ENCODE measurements at places on chromosomes 7 and 10.

- DNase-seq: no peak
Measured at GRCh38 chr10:788796-789748, 99.6 kb upstream of the DIP2C start.

- DNase-seq: no peak
Measured at GRCh38 chr7:3037259-3037658, 6.4 kb downstream of the CARD11 start.

DNA sequence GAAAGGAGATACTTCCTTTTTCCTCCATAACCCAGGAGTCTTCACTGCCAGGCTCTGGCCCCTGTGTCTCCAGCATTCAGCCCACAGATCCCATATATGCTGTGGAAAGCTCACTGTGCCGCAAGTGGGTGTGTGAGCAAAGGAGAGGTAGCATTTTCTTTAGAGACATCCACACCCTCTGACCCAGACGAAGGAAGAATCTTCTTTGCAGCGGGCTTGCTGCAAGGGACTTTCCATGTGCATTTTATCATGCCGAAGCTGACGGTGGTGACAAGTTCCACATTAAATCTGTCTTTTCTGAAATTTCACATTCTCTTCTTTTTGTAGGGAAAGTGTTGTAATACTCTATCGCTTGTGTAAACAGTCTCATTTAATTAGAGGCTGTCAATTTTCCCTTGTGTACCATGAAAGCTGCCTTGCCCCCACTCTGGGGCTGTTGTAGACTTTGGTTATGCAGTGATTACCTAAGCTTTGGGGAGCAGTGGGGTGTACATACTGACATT is 409.5 kb downstream of the SUGCT start:
- DNase-seq: no peak

GRCh38 chr7:136594739-136595144 is 273.7 kb upstream of the CHRM2 start:
- no peak for DNase-seq

DNA sequence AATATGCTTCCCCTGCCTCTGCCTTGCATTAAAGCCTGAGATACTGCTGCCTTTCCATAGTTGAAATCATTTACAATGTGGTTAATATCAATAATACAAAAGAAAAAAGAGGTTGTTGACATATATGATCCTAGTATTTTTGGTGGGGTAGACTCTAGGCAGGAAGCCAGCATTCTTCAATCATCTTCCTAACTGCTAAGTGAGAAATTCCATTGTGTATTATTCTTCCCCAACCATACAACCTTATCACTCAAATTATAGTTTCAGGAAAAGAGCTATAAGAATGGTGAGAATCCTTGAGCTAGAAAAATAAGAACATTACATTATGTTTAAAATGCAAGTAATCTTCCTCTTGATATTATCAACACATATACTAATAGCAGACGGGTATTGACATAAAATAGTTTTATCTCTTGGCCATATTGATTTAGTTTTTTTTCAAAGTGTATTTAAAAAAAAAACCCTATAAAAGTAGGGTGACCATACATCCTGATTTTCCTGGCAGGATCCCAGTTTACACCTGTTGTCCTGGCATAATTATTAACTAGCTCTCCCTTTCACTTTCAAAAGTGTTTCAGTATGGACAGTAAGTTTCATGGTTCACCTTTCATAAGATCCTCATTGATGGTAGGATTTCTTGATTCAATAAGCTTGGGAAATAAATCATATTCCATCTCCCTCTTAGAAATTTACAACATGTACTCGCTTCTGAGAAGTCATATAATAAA is 33.4 kb upstream of the WASL start:
- DNase-seq: no peak

DNA sequence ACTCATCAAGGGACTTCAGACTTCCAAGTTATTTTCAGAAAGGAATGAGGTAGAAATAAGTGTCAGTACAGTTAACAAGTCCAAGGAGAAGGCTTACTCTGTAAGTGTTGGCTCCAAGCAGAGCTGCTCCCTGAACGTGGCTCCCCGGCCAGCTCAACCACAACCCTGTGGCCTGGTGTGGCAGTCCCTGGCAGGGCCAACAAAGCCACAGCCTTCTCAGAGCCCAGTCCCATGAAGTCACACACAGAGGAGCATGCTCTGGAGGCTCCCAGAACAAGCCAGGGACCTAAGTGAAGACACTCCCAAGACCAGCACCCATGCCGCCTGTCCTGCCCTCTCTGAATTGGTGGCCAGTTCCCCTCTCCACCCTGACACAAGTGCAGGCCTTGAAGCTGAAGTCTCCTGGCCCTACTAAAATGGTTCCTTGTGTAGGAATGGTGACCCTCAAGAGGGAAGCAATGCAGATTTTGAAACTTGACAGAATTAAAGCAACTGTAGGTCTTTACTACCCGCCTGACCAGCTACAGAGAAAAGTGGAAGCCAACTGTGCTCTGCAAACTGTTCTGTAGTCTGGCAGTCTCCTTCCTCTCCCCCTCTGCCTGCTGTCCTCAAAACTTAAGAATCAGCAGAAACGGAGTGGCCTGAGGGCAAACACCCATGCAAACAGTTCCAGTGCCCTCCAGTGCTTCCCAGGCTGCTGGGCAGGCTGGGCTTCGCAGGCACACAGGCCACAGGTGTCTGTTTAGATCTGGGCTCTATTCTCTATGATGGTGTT is 51.1 kb downstream of the NOD1 start:
- DNase-seq: no peak

- DNase-seq: no peak
Measured at GRCh38 chr10:119801998-119802538, 70.6 kb downstream of the MCMBP start.

- no peak for DNase-seq
Measured at GRCh38 chr7:106247841-106248240, 36.9 kb downstream of the NAMPT start.

- DNase-seq: no peak
Measured at GRCh38 chr10:91684841-91685240, 52.0 kb upstream of the PPP1R3C start.

GRCh38 chr7:137482466-137482865 is 138.9 kb upstream of the PTN start:
- no peak for DNase-seq

- no peak for DNase-seq
Measured at GRCh38 chr10:43124574-43125273, 13.5 kb upstream of the CSGALNACT2 start.

- no peak for DNase-seq
Measured at GRCh38 chr7:132087421-132087820, 488.8 kb downstream of the PLXNA4 start.

- no peak for DNase-seq
Measured at GRCh38 chr7:156820445-156821063, 72.4 kb downstream of the LMBR1 start.

DNA sequence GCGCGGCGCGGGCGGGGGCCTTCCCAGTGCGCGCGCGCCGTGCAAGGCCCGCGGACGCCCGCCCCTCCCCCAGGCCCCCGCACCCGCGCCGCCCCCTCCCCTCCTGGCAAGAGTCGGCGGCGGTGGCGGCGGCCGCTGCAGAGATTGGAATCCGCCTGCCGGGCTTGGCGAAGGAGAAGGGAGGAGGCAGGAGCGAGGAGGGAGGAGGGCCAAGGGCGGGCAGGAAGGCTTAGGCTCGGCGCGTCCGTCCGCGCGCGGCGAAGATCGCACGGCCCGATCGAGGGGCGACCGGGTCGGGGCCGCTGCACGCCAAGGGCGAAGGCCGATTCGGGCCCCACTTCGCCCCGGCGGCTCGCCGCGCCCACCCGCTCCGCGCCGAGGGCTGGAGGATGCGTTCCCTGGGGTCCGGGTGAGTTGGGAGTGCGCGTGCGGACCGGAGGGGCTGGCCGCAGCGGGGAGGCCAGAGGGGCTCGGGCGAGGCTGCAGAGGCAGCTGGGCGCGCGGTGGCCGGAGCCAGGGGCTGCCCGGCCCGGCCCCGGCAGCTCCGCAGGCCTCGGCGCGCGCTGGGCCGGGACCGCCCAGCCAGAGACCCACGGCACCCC is at the start of gene BMPR1A:
Gene BMPR1A, plus strand, starts transcription at position 109 of the 602 bp plus-strand sequence. CDS start 119,400 bp downstream, outside the sequence.
- no peak for DNase-seq

DNA sequence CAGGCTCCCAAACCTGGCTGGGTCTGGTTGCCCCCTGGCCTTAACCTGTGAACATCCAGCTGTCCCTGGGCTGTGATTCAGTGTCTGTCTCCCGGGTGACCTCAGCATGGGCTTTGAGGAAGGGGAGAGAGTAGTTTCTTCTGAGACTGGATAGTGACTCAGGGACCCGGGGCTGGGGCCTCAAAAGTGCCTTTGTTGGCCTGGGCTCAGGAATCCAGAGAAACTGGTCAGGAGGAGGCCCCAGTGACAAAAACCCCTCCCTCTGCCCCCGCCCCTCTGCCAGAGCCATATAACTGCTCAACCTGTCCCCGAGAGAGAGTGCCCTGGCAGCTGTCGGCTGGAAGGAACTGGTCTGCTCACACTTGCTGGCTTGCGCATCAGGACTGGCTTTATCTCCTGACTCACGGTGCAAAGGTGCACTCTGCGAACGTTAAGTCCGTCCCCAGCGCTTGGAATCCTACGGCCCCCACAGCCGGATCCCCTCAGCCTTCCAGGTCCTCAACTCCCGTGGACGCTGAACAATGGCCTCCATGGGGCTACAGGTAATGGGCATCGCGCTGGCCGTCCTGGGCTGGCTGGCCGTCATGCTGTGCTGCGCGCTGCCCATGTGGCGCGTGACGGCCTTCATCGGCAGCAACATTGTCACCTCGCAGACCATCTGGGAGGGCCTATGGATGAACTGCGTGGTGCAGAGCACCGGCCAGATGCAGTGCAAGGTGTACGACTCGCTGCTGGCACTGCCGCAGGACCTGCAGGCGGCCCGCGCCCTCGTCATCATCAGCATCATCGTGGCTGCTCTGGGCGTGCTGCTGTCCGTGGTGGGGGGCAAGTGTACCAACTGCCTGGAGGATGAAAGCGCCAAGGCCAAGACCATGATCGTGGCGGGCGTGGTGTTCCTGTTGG is at the start of gene CLDN4:
Gene CLDN4, plus strand, starts transcription at position 316 of the 903 bp plus-strand sequence. Its CDS starts 206 bp downstream, at position 522.
- DNase-seq: peak; percentile 74

- no peak for DNase-seq
Measured at GRCh38 chr7:34453150-34453549, 204.9 kb upstream of the NPSR1 start.

DNA sequence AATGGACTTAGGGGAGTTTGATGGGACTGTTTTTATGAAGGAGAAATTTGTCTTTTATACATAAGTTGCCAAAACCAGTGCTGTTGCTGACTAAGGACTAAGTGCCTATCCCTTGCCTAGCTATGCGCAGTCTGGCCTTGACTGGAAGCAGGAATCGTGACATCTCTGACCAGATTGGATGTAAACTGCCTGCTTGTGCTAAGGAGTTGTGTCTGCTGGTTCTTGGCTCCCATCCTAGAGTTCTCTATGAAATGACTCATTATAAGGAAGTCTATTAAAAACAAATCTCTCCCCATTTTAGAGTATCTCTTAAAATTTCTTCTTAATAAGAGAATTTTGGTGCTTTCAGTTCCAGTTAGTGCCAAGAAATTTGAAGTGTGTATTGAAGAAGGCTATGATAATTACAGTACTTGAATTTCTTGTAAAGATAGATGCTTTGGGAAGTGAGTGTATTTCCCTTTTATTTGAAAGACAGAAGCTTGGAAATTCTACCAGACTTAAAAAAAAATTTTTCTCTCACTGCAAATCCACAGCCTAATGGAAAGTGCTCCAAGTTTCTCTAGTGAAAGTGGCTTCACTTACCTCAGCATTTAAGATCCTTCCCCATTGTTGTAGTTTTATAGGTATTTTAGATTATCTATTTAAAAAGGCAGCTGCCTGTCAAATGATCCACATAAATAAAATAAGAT is 77.6 kb downstream of the BICC1 start:
- no peak for DNase-seq

GRCh38 chr10:36111676-36112075 is 469.6 kb upstream of the FZD8 start:
- DNase-seq: no peak

DNA sequence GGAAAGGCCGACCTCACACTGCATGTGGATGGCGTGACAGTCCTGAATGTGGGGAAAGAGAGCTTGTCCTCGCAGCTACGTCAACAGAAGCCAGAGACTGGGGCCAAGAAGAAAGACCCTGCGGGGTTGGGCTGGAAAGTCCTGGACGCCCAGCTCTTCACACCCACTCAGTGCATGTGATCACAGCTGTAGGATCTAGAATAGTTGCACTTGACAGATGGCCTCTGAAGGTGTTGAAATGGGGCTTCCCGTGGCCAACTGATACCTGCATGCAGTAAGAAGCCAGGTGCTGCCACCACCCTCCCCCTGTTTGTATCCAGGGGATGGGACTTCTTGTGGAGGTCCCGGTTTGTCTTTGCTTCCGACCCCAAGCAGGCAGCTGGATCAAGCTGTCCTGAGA is 34.1 kb upstream of the OCM2 start:
- no peak for DNase-seq

DNA sequence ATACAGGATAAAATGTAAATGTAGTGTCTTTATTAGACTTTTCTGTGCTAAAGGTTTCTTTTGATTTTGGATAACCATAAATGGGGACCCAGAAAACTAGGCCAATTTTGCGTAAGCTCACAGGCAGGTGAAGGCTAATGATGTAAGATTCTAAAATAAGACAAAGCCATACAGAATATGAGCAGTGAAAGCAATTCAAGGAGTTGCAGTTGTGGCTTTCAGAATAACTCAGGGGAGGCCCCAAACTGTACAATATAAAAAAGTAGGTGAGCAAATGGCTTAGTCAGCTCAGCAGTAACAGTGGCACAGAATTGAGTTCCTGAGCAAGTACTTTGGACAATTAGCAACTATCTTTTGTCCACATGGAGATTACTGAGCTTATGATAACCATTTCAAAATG is 81.7 kb upstream of the NRP1 start:
- no peak for DNase-seq

- no peak for DNase-seq
Measured at GRCh38 chr7:158129037-158130022, 458.3 kb downstream of the PTPRN2 start.

- DNase-seq: peak; percentile 38
Measured at GRCh38 chr7:17706734-17707133, 233.6 kb downstream of the SNX13 start.

- no peak for DNase-seq
Measured at GRCh38 chr10:76788452-76788811, 849.2 kb downstream of the KCNMA1 start.

- DNase-seq: no peak
Measured at GRCh38 chr7:137985253-137985896, 16.5 kb downstream of the CREB3L2 start.
